ENCODE measurements at places on chromosomes 1 and 21.

DNA sequence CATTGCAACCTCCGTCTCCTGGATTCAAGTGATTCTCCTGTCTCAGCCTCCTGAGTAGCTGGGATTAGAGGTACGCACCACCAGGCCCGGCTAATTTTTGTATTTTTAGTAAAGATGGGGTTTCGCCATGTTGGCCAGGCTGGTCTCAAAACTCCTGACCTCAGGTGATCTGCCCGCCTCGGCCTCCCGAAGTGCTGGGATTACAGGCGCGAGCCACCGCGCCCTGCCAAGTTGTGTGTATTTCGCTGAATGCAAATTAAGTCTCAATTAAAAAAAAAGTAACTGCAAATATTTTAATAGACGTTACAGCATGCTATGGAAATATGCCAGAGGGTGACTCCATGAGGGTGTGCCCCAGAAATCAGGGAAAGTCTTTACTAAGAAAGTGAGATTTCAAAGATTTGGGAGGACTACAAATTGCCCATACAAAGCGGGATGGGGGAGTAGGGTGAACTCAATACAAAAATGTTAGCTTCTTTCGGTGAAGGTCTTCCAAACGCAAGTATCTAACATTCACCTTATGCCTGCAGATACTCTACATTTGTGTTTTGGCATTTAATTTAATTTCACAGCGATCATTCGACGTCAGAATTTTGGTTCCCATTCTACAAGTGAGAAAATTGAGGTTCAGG lies 85.6 kb downstream of the NKAIN1 start:
- DNase-seq, result peak; percentile 50

DNA sequence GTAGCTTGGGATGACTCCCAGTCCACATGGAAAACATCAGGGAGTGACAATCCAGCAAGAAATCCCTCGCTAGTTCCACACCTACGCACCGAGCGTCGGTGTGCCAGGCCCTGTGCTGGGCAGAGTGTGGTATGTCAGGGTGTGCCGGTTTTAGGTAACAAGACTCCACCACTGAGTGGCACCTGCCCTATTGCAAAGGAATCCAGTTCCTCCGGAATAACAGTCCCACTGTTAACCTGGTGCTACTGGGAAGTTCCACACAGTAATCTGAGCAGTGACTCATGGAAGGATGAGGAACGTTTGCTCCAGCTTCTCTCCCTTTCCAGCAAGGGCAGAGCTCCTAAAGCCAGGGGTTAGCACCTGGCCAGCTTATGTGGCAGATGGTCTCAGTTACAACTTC lies 14.3 kb downstream of the RNF207 start:
- no peak for DNase-seq

- peak; percentile 6 for DNase-seq
These were observed 19.6 kb downstream of the UBE4B start for GRCh38 chr1:10052347-10052746.

DNA sequence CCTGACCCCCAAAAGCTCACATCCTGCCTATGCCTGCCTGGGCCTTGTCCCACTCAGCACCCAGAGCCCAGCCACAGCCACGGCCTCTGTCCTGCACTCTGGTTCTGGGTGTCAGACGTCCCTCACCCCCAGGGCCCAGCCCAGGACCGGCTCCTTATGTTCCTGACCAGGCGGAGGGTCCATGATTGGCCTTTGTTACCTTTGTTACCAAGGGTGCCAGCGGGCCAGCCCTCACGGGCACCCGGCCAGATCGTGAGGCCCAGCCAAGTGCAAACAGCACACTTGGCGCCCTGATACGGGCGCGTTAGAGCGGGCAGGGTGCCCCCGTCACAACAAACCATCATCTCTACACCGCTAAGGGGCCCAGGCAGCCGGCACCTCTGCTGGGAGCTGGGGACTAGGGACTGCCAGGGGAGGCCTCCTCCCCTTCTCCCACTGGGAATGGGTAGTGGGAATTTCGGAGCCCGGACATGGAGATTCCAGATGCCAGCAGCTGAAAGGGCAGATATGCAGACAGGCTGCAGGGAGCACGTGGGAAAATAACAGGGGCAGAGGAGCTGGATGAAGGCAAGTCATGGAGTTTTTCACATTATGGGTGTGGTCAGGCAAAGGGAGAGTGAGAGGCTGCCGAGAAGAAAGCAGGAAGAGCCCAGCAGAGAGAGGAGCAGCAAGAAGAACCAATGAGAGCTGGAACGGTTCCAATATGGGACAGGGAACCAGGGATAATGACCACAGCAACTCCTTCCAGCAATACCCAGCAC lies 22.1 kb downstream of the HSPG2 start:
- no peak for DNase-seq

DNA sequence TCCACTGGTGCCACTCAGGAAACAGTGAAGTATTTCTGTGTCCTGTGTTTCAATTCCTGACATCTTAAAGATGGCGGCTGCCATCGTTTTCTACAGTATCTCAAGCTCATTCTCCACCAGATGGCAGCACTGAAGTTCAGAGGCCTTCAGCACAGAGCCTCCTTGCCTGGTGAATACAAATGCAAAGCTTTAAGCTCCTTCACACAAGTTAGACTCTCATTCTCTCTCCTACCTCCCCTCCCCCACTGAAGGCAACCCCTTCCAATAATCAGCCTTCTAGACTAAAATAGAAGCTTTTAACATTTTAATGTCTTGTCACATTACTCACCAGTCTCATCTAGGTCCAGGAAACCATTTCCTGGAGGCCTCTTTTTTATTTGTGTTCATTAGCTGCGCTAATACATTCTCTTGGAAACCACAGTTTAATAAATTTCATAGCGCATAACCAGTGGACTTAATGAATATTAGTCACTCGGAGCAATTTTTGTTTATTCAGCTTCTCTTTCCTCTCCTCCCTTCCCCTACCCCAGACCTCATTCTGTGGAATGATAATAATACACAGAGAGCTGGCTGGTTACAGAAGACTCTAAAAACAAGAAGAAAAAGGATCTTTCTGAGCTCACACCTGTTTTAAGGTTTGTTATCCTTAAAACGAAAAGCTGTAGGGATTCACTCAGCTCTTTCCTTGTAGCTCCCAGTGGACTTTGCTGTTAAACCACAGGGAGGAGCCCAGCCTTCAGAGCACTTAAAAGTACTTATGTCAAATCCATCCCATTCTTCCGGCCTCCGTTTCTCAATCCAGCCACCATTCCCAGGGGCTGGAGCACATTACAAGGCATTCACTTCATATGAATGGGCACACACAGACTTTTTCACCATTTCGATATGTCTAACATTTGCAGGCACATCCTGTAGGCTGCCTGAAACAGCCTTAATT lies 384.9 kb downstream of the HLX start:
- DNase-seq, result peak; percentile 65

Data from upper lobe of left lung (tissue), 6 donors.